ENCODE measurements at places on chromosomes 5 and 9.

- DNase-seq, result peak; percentile 28
Measured at GRCh38 chr5:56323505-56323904, 90.4 kb upstream of the ANKRD55 start.

GRCh38 chr5:169869066-169869465 lies 111.2 kb downstream of the INSYN2B start:
- no peak for DNase-seq

DNA sequence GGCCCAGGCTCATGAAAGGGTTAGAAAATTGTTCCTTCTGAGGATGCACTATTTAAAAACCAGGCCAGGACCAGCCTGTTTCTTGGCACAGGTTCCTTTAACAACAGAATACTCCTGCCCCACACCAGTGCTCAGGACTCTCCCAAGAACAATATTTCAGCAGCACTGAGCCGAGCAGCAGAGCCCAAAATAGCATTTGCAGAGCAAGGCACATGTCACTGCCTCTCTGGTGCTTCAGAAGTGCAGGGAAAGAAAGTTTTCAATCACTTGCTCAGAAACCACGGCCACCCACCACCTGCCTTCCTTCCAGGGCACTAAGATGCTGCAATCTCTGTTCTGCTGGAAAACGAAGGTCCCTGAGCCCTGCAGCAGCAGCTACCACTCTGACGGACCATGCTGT lies 77.6 kb downstream of the SIL1 start:
- no peak for DNase-seq

DNA sequence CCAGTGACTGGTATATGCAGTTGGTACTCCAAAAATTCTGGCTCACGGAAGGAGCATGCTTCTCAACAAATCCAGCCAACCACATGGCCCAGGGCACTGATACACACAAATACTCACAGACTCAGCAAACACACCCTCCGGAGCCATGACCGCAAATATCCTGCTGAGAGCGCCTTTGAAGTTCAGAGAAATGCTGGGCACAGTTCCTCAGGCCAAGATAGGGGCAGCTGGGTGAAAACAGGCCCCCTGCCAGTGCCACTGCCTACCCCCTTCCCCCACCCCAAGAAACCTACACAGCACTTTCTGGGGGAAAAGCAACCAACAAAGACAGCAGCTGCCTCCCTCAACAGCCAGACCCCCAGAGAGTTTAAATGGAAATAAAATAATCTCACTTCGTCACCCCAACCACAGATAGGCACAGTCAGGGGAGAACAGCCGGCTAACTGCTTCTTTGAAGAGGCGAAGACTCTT lies 120.0 kb downstream of the C5orf15 start:
- no peak for DNase-seq

DNA sequence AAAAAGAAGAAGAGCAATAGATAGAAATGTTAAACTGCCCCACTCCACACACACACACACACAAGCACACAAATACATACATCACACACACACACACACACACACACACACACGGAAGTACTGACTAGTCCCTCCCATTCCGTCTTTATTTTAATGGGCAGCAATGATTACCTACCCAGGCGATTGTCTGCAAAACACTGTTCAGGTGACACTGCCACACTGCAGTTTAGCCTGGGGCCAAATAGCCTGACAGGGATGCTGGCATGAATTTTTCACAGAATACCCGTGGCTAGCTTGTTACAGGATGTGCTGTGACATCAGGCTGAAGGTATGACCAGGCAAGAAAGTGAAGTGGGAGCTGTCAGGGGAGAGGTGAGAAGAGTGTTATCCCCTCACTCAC lies 86.9 kb downstream of the FRMD3 start:
- no peak for DNase-seq

DNA sequence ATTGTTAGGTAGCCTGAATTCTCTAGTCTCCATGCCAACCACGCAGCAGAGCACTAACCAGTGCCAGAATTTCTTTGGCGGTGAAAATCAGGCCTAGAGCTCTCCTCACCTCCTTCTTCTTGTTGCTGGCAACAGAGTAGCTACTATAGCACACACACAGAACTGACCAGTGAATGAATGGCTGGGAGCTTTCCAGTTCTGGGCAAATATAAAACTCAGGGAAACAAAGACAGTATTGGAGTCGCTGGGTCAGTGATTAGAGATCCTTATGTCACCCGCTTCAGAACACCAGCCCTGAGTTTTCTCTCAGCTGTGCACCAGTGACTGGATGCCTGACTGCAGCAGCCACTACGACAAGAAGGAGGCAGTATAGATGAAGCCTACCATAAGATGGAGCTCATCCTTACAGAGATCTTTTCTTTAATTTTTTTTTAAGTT lies 26.9 kb upstream of the FEM1C start:
- no peak for DNase-seq

GRCh38 chr9:116278326-116278725 lies 124.7 kb downstream of the PAPPA start:
- no peak for DNase-seq

DNA sequence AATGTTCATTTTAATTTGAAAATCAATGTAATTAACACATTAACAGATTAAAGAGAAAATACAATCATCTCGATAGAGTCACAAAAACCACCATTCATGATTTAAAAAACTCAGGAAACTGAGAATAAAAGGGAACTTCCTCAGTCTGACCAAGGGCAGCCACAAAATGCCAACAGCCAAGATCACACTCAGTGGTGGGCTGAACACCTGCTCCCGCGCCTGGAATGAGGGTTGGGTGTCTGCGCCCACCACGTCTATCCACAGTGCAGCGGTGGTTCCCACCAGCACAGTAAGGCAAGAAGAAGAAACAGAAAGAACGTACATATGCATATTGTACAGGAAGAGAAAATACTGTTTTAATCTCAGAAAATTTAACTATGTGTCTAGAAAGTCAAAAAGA lies 11.7 kb upstream of the NSMF start:
- no peak for DNase-seq

DNA sequence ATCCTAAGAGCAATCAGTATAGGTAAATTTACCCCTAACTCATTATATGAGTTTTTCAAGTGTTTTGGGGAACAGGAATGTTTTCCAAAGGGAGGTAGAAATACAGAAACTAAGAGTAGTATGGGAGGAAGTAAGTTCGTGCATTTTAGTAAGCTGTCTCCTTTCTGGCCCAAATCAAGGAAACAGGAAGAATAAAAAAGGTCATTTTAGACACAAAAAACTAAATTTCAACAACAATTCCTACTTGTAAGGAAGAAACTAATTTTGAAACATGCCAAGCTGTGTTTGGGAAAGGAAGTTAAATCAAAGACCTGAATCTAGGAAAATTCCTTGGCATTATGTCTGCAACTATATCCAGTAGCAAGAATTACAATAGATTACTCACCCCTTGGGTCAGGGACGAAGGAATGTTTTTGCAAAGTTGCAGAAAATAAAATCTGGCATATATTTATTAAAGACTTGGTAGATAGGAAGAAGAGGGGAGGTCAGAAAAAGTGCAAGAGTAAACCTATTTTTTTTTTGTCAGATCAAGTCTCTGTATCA lies 6.5 kb upstream of the RPS6 start:
- DNase-seq, result no peak

GRCh38 chr9:34001298-34001697 lies 47.4 kb downstream of the UBAP2 start:
- DNase-seq, result no peak

- no peak for DNase-seq
Measured at GRCh38 chr5:91178461-91178860, 204.7 kb downstream of the ARRDC3 start.

GRCh38 chr9:21412107-21412506 lies 3.2 kb downstream of the IFNA8 start:
- no peak for DNase-seq

DNA sequence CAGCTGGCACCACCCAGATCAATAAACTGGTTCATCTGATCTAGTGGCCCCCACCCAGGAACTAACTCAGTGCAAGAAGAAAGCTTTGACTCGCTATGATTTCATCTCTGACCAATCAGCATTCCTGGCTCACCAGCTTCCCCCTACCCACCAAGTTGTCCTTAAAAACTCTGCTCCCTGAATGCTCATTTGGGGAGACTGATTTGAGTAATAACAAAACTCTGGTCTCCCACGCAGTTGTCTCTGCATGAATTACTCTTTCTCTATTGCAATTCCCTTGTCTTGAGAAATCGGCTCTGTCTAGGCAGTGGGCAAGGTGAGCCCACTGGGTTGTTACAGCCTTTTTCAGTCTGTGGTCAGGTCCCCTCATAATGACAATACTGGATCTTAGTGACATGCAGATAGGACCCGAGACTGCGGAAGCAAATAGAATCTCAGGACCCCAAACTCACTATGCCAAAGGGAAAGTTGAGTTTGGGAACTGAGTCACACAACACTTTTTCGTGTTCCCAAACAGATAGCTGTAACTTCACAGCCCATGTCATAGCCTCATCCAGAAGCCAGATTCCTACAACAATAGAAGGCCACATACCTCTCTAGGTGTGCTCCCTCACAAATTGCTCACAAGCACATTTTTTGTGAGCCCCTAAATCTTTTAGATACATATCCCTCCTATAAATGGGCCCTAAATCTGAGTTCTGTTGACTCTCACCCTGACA lies 175.2 kb upstream of the RAI14 start:
- no peak for DNase-seq

DNA sequence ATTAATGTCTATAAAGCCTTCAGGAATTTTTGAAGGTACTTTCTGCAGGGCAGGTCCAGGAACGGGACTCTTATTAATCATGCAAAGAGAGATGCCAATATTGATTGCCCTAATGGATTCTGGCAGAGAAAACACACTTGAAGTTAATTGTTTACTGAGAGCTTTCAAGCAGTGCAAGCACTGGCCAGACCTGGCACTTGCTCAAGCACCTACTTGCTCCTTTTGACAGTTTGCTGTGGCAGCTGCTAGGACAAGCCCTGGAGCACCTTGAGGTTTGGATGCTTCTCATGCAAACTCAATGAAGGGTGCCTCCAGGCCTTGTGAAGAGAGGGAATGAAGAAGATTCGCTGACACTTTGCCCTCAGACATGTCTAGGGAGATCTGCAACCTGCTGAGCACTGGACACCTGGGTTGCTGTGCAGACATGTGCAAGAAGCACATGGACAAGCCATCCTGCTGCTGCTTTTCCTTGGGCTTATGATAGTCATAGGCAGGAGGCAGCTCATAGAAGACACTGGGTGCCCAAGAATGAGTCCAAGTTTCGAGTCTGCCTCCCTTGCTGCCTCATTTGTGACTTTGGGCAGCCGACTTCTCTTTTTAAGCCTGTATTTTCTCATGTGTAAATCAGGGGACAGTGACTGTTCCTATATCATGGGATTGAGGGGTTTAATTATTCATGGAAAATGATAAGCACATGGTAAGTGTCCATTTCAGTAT lies 88.8 kb upstream of the EQTN start:
- DNase-seq, result no peak

DNA sequence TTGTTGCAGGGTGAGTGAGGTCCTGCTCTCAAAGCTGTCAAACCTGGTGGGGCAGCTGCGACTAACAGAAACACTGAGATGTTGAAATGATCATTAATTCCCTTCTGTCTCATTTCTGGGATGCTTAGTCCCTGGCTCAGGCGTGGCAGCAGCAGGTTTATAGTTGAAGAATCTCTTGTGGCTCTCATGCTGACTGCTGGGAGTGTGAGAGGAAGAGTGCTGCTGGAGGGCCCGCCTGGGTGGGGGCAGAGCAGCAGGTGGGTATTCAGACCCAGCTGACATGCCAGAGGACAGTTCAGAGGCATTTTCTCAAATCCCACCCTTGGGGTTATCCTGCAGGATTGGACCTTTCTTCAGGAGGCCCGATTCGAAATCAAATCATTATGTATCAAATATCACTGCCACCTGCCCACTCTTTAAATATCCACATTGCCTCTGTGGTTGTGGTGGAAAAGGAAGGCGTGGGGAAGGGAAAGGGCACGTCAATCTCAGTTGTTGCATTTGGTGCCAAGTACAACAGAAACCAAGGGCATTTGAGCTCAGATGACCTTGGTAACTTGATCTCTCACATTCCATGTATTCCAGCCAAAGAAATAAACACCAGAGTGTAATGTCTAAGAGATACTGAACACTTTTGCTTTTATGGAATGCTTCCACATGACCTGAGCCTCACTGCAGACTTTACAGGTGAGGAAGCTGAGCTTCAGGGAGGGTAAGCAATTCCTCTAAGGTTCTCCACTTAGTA lies 224.3 kb downstream of the AOPEP start:
- no peak for DNase-seq

DNA sequence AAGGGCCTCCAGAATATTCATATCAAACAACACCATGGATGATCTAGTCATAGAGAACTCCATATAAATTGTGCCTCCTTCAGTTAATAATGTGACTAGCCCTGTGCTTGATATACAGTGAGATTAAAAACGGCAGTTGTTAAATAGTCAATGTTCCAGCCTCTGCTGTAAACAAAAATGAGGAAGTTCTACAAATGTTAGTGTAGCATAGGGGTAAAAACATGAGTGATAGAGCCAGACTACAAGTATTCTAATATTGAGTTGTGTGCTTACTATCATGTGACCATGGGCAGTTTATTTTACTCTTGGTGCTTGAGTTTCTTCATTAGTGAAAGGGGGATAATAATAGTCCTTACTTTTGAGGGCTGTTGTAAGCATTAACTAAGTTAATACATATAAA lies 43.3 kb upstream of the SLCO6A1 start:
- DNase-seq, result no peak

DNA sequence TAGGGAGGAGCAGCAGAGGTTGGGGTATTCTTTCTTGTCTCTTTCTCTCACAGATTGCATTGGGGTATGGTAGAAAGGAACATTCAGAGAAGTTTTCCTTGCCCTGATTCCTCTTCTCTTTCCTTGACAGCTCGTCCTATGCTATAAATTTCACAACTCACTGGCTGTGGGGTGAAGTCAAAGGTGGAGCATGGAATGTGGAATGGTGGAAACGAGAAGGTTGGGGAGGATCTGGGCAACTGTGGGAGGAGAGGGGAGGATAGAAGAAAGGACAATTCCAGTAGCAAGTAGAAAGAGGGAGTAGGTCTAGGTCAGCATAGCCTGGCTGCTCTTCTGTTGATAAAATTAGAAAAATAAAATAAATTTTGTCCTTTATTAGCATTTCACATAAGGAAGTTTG lies 39.0 kb upstream of the POC5 start:
- no peak for DNase-seq

DNA sequence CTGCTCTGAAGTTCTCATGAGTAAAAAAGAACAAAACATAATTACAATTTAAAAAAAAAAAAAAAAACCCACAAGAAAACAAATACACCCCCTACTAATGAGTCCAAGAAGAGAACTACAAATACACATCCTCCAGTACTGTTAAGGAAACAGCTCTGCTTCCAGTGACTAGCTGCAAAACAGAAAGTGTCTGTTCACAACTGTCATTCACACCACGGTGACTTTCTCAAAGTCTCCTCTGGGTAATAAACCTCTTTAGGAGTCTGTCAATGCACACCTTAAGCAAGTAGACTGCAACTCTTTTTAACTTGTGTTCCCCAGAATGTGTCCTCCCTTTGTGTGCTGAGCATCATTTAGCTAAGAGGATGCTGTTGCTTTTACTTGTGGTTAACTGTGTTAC lies 6.2 kb downstream of the REEP5 start:
- DNase-seq, result no peak

Measured in AG04449 (cell line).